ENCODE measurements at places on chromosomes 3 and 15.

DNA sequence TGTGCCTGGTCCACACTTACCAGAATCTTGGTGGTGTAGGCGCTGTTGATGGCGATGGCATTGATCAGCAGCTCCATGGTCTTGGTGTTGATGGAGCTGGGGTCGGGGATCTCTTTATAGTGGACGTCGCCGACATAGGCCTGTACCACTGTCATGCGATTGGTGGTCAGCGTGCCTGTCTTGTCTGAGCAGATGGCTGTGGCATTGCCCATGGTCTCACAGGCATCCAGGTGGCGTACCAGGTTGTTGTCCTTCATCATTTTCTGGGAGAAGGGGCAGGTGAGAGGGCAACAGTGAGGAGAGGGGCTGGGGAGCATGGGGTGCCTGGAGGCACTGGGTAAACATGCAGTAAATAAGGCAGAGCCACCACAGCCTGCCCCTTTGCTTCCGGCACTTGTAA is 50.9 kb upstream of the SEC13 start:
- no peak for DNase-seq

DNA sequence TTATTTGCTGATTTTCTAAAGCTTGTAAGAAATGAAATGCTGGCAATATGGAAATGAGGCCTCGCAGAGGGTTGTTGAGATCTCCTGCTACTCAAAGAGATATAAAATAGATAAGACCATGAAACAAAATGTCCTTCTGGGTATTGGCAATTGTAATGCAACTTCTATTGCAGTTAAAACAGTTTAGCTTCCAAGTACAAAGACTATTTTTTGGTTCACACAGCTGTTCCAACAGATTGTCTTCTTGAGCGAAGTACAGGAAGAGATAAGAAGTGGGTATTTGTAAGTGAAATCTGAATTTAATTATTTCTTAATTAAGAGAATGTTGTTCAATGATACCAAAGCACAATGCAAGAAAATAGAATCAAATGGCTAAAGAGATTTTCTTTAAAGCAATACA is 801.5 kb upstream of the GBE1 start:
- no peak for DNase-seq

DNA sequence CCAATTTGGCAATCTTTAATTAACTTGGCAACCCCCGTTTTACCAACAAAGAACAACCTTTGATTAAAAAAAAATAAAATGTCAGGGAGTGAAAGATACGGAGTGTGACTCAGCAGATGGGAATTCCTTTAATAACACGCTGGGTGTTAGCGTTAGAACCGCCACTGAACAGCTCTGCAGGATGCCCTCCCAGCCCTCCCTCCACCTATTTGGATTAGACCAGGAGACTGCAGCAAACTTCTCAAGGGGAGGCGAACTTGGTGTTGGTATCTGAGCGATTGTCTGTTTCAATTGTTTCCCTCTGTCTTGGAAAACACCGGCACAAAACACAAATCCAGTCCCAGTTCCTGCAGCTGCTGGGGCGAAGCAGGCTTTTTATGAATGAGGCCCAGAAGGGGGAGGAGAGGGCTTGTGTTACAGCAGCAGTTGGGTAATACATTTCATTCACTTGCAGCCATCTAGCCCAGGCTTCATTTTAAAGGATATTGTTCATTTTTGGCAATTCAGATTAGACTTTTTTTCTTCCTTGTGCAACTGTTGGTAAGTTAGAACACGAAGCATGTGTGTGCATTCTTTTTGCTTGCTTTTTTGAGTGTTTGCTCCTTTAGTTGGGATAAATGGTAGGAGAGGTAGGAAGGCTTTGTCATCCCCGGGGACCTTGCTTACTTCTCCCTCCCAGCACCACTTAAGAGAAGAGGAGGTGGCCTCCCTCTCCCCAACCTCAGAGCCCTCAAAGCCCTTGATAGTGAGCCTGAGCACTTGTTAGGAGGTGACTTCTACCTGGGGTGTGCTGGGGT is 152.3 kb downstream of the IGF1R start:
- no peak for DNase-seq

DNA sequence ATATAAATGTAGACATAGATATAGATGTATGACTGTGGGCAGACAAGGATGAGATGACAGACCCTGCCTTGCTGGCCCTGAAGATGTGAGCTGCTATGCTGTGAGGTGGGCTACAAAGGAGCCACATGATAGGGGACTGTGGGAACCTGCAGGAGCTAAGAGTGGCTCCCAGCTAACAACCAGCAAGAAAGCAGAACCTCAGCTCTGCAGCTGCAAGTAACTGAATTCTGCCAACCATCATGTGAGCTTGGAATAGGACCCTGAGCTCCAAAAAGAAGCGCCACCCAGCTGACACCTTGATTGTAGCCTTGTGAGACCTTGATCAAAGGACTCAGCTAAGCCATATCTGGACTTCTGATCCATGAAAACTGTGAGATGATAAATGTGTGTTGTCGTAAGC is 123.3 kb upstream of the GRM7 start:
- no peak for DNase-seq

GRCh38 chr3:111282024-111282423 is 210.4 kb downstream of the NECTIN3 start:
- DNase-seq: no peak

GRCh38 chr15:87604857-87605446 is 651.6 kb downstream of the NTRK3 start:
- no peak for DNase-seq

GRCh38 chr3:65685621-65686235 is 353.0 kb downstream of the MAGI1 start:
- DNase-seq: no peak

DNA sequence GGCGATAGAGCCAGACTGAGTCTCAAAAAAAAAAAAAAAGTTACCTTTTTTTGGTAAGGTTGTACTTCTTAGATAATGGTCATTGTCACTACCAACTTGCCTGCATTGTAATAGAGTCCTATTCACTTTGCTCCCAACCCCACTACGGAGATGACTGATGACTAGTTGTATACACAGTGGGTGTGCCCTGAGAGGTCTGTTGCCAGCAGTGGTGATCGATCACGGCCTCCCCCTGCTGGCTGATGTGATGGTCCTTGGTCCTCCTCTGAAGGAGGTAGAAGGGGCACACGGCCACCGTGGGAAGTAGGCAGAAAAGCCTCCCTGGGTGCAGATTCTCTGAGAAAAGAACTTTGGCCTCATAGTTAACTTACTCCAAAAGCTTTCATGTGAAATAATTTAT is 10.7 kb downstream of the GCNT3 start:
- DNase-seq: no peak

DNA sequence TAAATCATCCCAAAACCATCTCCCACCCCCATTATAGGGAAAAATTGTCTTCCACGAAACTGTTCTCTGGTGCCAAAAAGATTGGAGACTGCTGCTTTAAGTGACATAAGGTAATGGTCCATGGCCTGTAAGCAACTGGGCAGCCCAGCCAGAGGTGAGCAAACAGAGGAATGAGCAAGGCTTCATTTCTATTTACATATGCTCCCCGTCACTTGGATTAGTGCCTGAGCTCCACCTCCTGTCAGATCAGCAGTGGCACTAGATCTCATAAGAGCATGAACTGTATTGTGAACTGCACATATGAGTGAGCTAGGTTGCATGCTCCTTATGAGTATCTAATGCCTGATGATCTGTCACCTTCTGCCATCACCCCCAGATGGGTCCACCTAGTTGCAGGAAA is 1159.8 kb upstream of the ALCAM start:
- no peak for DNase-seq

GRCh38 chr3:62562017-62562416 is 188.7 kb upstream of the FEZF2 start:
- no peak for DNase-seq

GRCh38 chr3:189138901-189139610 is 32.7 kb upstream of the TPRG1 start:
- DNase-seq: no peak

GRCh38 chr3:119401503-119402440 is 61.6 kb downstream of the TMEM39A start:
- no peak for DNase-seq

DNA sequence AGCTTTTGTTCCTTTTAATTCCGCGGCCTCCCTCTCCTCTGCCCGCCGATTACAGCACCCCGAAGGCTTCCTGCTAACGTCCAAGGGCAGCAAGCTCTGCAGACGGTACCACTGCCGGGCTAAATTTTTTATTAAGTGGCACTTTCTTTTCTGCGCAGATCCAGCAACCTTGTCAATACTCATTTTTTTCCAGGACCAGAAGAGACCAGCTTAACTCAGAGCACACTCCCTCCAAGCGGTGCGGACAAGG is 542 bp upstream of the MEIS2 start:
- DNase-seq: no peak

DNA sequence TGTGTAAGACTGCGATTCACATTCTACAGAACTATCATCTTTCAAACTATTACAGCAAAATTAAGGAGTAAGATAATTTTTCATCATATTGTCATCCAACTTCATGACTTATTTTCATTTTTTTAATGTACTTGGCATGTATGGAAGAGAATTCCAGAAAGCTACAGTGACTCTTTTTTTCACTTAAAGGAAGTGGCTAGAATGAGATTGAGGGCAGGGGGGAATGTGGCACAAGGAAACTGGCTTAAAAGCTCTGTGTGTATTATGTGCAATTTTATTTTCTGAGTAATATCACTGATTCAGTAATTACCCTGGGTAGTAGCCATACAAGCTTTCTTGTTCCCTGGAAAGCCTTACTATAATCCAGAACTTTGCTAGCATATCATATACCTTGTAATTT is 94.6 kb downstream of the FILIP1L start:
- no peak for DNase-seq

GRCh38 chr3:16658004-16658924 is 53.0 kb upstream of the DAZL start:
- DNase-seq: no peak

DNA sequence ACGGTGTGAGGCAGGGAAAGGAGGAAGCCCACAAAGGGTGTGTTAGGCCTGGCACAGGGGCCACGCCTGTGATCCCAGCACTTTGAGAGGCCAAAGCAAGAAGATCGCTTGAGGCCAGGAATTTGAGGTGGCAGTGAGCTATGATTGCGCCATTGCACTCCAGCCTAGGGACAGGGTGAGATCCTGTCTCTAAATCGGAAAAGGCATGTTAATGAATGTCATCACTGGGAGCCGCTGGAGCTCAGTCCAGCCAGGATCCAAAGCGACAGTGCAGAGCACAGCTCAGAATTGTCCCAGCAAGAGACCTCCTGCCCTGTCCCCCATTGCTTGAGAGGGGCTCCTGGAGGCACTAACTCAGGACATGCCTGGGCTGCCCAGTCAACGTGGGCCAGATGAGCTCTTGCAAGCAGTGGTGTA is 15.0 kb upstream of the FBLN2 start:
- no peak for DNase-seq

GRCh38 chr15:80588801-80589200 is 106.3 kb upstream of the ABHD17C start:
- DNase-seq: no peak

- no peak for DNase-seq
Observed at GRCh38 chr3:114442246-114442645, 148.4 kb downstream of the TIGIT start.

GRCh38 chr3:150128126-150128525 is 157.4 kb upstream of the PFN2 start:
- DNase-seq: no peak

DNA sequence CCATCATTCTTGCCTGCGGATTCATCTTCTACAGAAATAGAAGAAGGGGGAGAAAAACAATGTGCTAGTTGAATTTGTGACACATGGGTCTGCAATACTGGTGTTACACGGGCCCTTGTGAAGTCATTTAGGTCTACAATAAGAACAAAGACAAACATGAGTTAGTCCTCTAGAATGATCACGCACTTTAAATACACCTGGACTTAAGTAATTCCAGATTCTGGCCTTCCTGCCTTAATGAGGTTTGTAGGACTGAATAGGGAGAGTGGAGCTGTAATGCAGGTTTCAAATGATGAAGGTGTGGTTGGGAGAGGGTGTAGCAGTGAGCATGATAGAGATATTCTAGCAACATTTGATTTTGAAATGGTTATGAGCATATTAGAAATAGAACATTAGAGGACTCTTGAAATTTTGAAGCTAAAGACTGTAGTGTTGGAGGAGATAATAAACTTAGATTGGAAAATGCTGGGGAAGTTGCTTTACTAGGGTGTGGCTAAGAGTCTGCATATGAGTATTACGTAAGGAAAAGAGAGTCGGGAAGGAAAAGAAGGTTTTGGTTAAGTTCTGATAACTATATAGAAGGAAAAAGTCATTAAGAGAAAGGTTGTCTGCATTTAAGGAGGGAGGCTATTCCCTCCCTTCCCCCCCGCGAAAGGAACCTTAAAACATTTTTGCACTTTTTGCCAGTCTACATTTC is 606 bp downstream of the EIF2A start:
- no peak for DNase-seq

GRCh38 chr3:7565574-7565973 is 704.7 kb downstream of the GRM7 start:
- no peak for DNase-seq

- DNase-seq: no peak
Observed at GRCh38 chr3:68485051-68485450, 447.3 kb downstream of the TAFA4 start.

GRCh38 chr15:35168464-35168863 is 83.4 kb upstream of the NANOGP8 start:
- DNase-seq: no peak

DNA sequence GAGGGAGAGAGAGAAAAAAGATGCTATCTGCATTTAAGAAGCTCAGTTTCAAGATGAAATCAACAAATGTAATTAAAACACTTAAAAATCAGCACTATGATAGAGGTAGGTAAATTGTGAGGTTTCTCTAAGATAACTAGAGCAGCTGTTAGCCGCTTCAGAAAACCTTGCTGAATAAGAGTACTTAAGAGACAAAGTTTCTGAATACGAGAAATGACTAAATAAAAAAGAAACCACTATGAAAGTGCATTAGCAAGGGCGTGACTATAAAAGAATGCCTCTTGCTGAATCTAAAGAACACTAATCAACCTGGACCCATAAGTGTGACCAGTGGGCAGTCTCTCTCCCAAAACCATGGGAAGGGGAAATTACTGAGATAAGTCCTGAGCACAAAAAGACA is 41.8 kb downstream of the IQCB1 start:
- DNase-seq: no peak

GRCh38 chr3:42028474-42028873 is 62.7 kb upstream of the TRAK1 start:
- DNase-seq: no peak

DNA sequence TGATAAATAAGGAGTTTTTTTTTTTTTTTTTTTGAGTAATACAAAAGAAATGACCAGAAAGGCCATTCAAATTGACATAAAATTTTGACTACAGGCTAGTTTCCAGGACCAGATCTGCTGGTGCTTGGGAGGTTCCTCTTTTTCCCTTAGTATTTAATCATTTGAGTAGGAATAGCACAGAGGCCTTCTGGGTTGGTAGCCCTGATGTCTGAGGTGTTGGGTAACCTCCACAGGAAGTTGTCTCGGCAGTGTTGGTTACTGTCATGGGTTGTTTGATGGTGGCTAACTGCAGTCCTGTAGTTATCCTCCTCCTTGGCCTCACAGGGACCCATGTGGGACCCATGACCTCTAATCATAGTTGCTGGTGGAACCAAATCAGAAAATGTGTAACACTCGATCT is 91.1 kb downstream of the USP13 start:
- no peak for DNase-seq

GRCh38 chr15:40957041-40957555 is 3.8 kb downstream of the CHAC1 start:
- DNase-seq: no peak

GRCh38 chr15:62760538-62760937 is 282.0 kb upstream of the TPM1 start:
- DNase-seq: no peak
